NCI-H524 (cell line): ENCODE measurements at places on chromosomes 12 and 14.
A peak's percentile ranks its signal among the peaks of the same experiment; 100 is the strongest.

GRCh38 chr12:95218150-95219133 lies 835 bp downstream of the VEZT start:
- DNase-seq, result peak; percentile 76

- DNase-seq, result no peak
These were observed 1.9 kb downstream of the GALNT16 start for GRCh38 chr14:69261761-69262331.

DNA sequence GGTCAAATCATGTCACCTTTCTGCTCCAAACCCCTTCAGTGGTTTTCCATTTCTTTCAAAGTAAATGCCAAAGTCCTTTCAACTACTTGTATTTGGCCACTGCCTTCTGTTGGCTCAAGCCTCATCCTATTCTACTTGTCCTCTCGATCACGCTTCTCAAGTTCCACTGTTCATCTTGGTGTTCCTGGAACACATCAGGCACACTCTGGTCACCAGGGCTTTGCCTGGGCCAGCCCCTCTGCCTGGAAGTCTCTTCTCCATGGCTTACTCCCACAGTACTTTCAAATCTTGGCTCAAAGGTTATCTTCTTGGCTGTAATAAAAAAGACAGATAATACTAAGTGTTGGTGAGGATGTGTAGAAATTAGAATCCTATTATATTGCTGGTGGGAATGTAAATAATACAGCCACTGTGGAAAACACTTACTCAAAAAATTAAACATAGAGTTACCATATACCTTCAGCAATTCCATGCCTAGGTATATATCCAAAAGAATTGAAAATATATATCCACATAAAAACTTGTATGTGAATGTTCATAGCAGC lies 17.3 kb upstream of the PPFIBP1 start:
- no peak for DNase-seq

- no peak for DNase-seq
These were observed 1035.6 kb upstream of the TMEM132C start for GRCh38 chr12:127231371-127231770.

- DNase-seq, result no peak
These were observed 2.1 kb upstream of the LGALS3 start for GRCh38 chr14:55126932-55127459.

DNA sequence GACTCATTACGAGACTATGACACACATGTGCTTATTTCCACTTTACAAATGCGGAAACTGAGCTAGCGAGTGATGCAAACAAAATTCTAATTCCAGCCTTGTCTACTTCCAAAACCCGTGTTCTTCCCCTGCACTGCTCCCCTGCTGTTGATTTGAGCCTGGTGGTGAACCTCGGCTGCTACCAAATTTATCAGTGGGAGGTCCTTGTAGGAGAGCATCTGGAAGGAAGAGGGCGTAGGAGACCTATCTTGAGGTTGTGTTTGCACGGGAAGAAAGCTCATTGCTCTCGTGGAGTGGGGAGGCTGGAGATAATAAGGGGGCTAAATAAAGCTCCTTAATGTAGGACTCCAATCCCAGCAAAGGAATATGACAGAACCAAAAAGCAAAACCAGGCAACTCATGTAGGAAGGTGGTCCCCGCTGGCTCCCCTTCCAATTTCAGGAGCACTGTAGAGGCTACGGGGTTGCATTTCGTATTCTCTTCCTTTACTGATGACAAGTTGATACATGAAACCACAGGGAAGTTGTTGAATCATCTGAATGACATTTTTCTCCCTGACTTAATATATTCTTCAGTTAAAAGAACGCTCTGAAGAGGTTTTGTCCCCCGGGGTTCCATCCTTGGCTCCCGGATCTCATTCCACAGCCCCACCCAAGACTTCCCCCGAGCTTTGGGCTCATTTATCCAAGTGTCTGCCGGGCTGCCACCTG lies 52.6 kb downstream of the FZD10 start:
- peak; percentile 5 for DNase-seq

- peak; percentile 69 for DNase-seq
These were observed 65.8 kb downstream of the ITPK1 start for GRCh38 chr14:93049867-93050331.

- no peak for DNase-seq
These were observed 92.8 kb upstream of the TMCC3 start for GRCh38 chr12:94743174-94743573.

- no peak for DNase-seq
These were observed 17.8 kb upstream of the CD9 start for GRCh38 chr12:6182279-6182898.

- peak; percentile 98 for DNase-seq
These were observed 93.4 kb downstream of the DIO2 start for GRCh38 chr14:80117876-80118275.

GRCh38 chr12:48615681-48616080 lies 45.8 kb upstream of the LALBA start:
- DNase-seq, result no peak

DNA sequence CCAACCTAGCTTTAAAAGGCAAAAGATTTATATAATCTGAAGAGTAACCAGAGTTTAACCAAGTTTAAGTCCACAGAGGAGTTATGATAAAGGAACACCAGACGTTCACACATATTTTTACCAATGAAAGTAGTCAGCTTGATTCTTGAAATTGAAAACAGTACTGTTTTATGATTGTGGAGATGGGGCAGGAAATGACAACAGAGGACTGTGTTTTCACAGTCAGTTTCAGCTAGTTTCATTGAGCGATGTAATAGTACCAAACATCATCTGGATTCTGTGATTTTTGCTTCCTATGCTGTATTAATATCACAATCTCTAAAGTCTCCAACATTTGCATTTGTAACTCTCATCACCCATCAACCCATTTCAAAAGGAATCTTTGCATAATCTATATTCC lies 34.2 kb upstream of the SLC6A15 start:
- no peak for DNase-seq

- DNase-seq, result no peak
These were observed 1.3 kb upstream of the RASSF3 start for GRCh38 chr12:64608901-64609535.

- no peak for DNase-seq
These were observed 284.4 kb downstream of the MDGA2 start for GRCh38 chr14:47390831-47391504.

DNA sequence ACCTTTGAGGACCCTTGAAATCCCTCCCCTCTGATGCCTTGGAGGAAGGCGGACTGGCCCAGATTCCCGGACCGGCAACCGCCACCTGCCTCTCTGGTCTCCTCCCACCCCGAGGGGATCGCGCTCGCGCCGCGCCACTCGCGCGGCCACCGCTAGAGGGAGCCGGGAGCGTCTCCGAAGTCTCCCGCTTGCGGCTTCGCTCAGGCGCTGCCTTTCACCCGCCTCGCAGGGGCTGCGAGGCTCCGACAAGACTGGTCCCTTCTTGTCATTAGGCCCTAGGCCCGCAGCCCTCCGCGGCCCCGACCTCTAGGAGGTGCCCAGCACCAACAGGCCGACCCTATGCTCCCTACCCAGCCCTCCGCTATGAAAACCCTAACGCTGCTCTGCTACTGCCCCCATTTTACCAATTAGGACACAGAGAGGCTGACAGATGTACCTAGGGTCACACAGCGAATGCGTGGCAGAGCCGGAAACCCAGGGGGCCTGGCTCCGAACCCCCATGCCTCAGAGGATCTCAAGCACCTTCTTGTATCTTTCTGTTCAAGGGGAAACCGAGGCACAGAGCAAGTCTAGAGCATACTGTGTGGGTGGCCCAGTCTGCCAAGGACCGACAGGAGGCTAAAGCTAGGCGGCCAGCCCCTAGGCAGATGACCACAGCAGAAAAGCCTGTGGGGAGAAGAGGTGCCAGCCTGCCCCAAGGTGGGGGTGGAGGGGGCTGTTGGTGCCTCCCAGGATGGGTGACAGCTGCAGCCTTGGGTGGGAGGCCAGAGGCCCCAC lies 21.4 kb upstream of the VSX2 start:
- DNase-seq, result peak; percentile 91

GRCh38 chr14:61811882-61812346 lies 49.7 kb downstream of the SNAPC1 start:
- peak; percentile 55 for DNase-seq

DNA sequence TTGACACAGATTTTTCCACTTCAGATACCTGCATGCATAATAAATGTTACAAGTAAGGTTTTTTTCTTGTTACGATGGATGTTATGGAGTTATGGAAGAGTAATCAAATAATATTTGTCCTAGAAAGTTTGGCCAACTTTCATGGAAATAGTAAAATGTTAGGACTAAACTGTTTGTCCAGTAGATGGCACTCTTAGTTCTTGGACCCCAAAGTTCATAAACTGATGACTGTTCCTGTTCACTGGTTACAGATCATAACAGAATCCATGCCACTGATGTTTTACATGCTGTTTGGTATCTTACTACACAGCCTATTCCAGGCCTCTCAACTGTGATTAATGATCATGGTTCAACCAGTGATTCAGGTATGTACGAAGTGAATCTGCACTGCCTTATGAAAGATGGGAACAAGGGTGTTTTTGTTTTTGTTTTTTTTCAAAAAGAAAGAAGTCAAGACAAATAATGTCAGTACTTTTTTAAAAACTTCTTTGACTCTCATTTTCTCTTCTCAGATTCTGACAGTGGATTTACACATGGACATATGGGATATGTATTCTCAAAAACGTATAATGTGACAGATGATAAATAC lies 48.8 kb upstream of the SLCO1C1 start:
- no peak for DNase-seq

DNA sequence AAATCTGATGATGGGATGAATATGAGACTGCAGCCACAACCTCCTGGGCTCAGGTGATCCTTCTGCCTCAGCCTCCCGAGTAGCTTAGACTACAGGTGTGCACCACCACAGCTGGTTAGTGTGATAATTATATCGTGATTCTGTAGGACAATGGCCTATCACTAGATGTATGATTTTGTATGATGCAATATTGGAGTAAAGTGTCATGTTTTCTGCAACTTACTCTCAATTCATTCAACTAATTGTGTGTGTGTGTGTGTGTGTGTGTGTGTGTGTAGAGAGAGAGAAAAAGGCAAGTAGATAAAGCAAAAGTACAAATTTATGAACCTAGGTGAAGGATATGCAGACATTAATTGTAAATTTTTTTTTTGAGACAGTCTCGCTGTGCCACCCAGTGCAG lies 10.7 kb downstream of the RAD52 start:
- DNase-seq, result no peak

DNA sequence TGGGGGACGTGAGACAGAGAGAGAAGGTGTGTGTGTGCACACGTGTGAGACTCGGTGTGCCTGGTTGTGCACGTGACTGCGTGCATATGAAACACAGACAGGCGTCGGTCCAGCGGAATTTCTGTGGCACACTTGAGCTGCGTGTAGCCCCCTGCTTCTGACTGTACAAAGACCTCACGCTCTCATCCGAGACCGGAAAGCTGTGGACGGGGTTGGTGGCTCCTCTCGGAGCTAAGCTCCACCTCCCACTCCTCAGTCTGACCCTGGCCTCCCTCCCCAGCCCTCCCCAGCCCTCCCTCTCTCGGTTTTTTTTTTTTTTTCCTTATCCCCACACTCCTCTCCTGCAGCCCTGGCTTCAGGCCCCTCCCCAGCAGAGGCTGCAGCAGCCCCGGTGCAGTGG lies 8.3 kb upstream of the C14orf180 start:
- no peak for DNase-seq

GRCh38 chr14:74394549-74394948 lies 31.5 kb downstream of the SYNDIG1L start:
- DNase-seq, result no peak

GRCh38 chr12:32407795-32408194 lies 8.4 kb downstream of the FGD4 start:
- no peak for DNase-seq

DNA sequence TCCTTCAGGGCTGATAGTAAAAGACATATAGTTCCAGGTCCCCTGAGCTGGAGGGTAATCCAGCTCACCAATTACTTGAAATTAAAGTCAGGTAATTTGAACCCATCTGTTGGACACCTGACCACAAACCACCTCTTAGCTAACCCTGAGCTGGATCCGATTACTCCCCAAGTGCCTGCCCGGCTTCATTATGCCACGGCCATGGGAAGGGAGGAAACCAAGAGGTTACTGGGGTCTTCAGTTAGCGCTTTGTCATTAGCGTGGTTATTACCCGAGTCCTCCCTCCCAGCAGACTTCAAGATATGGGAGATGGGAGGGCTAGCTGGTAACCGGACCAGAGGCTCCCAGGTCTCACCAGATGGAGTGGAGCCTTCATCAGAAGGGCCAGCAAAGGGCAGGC lies 1071.4 kb downstream of the BCL11B start:
- no peak for DNase-seq

DNA sequence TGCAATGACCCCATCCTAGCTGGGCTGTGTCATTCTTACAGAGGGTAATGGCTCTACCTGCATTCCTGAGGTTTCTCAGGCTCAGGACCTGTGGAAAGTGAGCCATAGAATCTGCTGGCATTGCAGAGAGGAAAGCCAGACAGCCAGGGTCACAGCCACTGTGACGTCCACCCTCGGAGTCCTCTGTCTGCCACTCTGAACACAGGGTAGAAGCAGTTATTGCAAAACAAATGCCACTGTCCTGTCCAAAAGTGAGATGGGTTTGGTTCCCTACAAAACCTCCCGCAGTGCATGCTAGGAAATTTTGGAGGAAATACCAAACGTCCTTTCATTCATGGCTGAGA lies 37.8 kb downstream of the TNFAIP2 start:
- DNase-seq, result no peak

DNA sequence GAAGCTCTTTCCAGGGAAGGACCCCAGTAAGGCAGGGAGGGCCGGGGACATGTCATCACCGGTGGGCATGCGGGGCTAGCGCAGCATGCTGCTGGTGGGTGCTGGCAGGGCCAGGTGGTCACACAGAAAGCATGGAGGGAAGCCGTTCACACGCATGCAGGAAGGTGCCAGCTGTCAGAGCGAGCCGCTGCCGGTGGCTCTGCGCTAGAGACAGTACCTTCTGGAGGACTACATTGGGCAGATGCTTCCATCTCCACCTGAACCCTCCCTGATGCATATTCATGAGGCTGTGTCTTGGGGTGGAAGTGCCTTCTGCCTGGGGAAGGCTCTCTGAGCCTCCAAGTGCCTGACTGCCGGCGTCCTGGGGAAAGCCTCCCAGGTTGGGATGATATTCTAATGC lies 203.8 kb downstream of the CALM1 start:
- DNase-seq, result peak; percentile 100

DNA sequence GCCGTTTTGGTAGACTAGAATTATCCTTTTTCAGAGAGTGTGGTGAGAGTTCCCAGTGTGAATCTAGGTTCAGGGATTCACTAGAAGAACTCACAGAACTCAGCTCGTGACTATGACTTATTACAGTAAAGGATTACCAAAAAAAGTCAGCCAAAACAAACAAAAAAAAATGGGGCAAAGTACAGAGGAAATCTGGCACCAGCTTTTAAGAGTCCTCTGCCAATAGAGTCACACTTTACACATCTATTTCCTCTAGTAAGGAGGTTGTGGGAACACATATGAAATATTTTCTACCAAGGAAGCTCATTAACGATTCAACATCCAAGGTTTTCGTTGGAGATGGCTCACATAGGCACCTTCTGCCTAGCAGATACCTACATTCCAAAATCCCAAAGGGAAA lies 28.2 kb downstream of the TSPAN19 start:
- no peak for DNase-seq

- no peak for DNase-seq
These were observed 336.1 kb downstream of the SNAPC1 start for GRCh38 chr14:62098357-62098756.

- no peak for DNase-seq
These were observed 980.5 kb downstream of the TMEM121 start for GRCh38 chr14:106506881-106507305.

GRCh38 chr12:70443062-70443673 lies 77.1 kb downstream of the KCNMB4 start:
- no peak for DNase-seq
